Esophagus mucosa (tissue), 1 donor: ENCODE measurements at places on chromosomes 1 and 21. TPM values are rescaled to one million over a fixed set of nuclear protein-coding genes. Genes with fewer than 3 reads are reported as not detected.
A peak's percentile ranks its signal among the peaks of the same experiment; 100 is the strongest.

GRCh38 chr1:223364685-223365382, 858 bp upstream of the SUSD4 start:
- peak; percentile 5 for ATAC-seq

UTS2 gene
- not detected for total RNA-seq

GRCh38 chr1:248622570-248623001, 12.3 kb downstream of the OR2T11 start:
- ATAC-seq = peak; percentile 75

- ATAC-seq = peak; percentile 41
Measured at GRCh38 chr1:23394684-23395083, 25.0 kb upstream of the ZNF436 start.

GRCh38 chr1:62823556-62823955, 39.6 kb downstream of the ATG4C start:
- ATAC-seq = no peak

DNA sequence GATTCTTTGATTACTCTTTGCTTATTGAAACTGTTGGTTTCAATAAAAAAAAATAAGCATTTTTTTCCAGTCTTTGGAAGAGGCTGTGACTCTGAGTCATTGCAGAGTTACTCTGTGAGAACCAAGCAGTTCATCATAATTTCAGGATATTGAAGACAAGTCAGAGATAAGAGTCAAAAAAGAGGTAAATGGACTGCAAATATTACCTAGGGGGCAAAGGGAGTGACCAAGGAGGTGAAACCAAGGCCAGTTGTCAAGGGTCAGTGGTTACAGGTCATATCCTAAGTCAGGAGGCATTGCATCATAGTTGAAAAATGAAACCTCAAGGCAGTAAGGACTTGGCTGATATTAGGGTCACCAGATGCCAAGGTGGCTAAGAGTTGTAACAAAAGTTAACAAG, 597.1 kb upstream of the USP24 start:
- ATAC-seq = no peak

DNA sequence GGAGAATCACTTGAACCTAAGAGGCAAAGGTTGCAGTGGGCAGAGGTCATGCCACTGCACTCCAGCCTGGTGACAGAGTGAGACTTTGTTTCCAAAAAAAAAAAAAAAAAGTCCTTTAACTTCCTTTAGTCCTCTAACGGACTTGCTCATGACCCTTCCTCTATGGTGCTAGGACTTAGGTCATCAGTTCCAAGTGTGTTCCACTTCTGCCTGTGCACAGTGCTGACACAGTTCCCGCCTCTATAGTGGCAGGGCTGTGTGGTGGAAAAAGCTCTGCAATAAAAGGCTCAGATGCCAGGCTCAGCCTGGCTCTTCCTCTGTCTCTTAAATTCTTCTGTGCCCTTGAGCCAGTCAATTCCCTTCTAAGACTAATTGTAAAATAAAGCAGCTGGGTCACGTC, 22.0 kb downstream of the CC2D1B start:
- ATAC-seq = no peak

CD247 gene
- total RNA-seq = 0.80 TPM

DNA sequence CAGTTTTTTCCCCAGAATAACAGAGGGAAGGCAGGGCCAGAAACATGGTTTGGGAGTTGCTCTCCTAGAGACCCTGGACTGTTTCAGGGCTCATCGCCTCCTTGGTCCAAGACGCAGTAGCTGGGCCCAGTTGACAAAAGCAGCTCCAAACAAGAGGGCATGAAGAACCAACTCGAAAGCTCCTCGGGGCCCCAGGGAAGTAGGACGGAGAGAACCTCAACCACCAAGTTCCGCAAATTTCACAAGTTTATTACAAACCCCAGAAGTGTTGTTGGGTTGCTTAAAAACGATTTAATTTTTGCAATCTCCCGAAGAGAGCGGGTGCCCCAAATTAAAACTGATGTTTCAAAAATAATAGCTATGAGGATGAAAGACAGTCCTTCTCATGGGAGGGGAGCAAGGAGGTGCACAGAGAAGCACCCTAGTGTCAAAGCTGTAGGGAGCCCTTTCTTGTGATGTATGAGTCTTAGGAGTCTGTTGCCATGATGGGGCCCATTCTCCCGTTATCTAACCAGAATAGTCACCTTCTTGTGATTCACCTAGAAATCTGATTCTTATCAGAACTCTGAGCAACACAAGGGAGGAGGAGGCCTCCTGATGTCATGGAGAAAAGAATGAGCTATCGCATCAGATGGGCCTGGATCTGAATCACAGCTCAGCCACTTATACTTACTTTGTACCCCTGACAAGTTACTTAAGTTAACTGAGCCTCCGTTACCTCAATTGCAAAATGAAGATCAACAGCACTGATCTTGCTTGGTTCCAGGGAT, 165.7 kb upstream of the IRF2BP2 start:
- no peak for ATAC-seq

DNA sequence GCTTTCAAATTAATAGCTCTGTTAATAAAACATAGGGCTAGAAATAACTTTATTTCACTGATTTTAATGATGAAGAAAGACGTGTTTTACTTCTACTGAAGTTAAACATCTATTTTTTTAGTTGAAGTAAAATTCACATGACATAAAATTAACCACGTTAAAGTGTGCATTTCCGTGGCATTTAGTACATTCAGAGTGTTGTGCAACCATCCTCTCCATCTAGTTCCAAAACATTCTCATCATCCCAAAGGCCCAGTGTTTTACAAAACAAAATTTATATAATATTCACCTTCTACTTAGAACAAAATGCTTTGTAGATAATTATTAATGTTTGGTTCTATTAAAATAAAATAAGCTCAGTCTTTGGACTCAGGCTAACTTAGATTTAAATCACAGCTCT, 108.5 kb upstream of the GNG12 start:
- ATAC-seq = no peak

- ATAC-seq = no peak
Measured at GRCh38 chr1:61085206-61085982, 3.0 kb downstream of the NFIA start.

DNA sequence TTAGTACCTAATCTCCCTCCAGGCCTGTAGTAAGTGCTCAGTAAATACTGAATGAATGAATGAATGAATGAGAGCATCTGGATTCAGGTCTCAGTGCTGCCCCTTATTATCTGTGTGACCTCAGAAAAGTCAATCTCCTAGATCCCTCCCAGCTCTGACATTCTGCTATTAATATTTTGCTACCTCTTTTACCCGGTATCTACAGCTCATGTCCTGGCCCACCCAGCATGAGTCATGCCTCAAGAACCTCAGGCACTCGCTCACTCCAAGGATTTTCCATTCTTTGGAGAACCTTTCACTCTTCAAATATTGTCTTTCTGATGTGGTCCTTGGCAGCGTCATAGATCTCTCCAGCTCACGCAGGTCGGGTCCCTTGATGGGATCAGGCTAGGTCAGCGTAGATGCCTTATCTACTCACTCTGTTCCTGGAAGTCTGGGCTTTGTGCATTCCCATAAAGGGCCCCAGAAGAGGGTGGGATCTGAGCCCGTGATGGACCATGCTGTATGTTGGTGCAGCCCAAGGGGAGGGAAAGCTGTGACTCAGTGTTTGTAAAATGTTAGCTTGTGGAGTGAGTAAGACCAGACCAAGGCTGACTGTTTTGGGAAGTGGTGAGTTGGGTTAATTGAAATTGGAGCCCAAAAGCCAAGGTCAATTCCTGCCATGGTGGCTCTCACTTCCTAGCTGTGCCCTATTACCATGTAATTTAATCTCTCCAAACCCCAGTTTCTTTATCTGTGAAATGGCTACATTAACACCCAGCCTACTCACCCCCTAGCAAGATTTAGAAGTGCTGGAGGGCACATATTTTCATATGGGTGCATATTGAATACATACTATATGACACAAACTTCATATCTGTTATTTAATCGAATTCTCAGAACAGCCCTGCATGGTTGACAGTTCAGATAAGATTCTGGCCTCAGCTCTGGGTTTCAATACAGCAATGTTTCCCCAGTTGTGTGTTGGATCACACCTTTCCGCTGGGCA, 214.1 kb upstream of the USP24 start:
- ATAC-seq = peak; percentile 66
